ENCODE measurements at places on chromosomes 6 and 20.

DNA sequence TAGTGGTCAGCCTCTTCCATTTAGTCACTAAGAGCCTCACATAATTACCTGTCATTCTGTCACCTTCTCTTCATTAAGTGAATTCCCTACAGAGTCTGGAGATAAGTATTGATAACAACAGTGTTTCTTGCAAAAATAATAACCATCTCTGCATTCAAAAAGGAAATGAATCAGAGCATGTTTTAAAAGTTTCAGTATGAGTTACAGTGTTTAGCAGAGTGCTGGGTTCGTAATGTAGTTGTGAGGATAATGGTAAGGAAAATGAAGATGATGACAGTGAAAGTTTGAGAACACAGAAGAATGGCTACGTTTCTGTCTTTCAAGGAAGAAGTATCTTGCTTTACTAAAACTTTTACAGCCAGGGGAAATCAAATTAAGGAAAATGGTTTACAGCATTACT is 31.3 kb downstream of the GPRC6A start:
- no peak for DNase-seq

DNA sequence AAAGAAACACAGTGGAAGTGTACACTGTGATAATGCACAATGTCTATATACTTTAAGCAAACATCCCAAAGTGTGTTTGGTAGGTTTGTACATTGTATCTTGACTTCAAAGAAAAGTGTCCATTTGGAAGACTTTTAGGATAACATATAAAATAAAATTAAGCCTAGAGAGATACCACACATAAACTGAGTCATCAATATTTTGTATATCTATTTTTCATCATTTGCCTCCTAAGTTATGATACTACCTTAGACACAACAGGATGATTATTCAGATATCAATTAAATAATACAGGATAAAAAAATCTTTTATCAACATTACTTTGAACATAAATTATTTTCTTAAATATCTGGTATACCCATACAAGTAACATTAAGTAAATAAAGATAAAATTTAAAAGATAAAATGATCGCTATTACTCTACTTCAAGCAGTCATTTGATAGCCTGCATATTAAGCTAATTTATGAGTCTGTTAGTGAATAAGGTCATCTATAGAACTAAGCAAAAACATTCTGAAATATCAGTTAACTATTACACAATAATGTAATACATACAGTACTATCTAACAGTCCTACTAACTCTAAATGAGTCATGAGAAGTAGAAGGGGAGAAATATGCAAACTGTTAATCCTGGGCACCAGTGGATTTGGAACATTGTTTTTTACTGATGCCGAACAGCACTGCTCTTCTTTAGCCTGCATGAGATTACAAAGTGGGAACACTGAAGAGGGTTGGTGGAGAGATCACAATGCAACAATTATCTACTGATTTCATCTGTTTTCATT is 158.4 kb upstream of the SIM1 start:
- DNase-seq = no peak

GRCh38 chr20:4689220-4689619 is 32.5 kb upstream of the PRND start:
- DNase-seq = no peak

- no peak for DNase-seq
Observed at GRCh38 chr6:159102373-159103160, 57.8 kb upstream of the TAGAP start.

- peak; percentile 87 for DNase-seq
Observed at GRCh38 chr6:32984622-32985389, 16.4 kb downstream of the BRD2 start.

- DNase-seq = no peak
Observed at GRCh38 chr6:235763-236360, 56.4 kb upstream of the DUSP22 start.

- DNase-seq = no peak
Observed at GRCh38 chr6:15260099-15260821, 14.4 kb downstream of the JARID2 start.

GRCh38 chr20:38674092-38674764 is 50.1 kb upstream of the SLC32A1 start:
- peak; percentile 17 for DNase-seq

DNA sequence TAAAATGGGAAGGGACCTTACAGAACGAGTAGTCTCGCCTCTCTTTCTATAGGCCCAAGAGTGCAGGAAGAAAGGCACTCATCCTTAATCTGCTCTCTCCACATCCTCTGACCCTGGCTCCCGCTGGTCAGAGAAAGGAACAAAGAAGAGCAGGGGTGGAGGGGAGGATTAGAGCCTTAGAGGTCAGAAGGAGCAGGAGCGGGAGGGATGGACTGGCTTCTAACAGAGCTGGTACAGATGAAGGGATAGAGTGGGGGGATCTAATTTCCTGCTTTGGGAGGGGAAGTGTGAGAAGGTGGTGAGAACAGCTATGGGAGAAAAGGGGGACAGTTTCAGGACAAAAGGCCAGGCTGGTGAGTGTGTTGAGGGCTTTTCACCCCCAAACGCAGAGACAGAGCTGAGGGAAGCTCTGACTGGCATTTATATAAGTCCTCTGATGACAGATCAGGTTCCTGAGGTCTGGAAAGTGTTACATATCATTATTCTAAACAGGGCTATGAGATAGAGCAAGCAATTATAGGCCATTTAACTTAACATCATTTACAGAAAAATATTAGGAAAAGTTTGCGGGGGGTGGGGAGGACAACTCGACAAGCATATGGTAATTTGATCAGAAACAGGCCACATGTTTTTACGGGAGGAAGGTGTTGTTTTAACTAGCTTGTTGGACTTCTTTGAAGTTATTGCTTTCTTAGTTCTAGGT is 111.1 kb downstream of the FOXC1 start:
- no peak for DNase-seq

- no peak for DNase-seq
Observed at GRCh38 chr6:112247275-112247674, 7.1 kb downstream of the LAMA4 start.

DNA sequence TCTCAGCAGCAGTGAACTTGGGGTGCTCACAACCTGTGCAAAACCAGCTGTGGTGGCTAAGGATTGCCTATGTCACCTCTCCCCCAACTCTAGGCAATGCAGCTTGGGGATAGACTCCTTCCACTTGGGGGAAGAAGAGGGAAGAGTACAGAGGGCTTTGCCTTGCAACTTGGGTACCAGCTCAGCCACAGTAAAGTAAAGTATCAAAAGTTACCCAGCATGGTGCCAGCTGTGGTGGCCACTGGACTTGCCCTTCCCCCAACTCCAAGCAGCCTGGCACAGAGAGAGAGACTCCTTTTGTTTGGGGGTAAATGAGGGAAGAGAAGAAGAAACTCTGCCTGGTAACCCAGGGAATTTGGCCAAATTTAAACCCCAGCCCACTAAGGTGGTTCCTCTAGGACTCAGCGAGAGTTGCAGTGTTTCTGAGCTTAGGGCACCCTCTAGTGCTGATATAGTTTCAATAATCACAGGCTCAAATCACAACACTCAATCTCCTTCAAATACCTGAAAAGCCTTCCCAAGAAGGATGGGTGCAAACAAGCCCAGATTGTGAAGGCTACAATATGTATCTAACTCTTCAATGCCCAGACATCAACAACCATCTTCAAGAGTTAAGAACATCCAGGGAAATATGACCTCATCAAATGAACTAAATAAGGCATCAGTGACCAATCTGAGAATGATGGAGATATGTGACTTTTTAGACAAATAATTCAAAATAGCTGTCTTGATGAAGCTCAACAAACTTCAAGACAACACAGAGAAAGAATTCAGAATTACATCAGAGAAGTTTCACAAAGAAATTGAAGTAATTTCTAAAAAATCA is 7.6 kb upstream of the DEFB129 start:
- no peak for DNase-seq

GRCh38 chr20:21693322-21693721 is 12.1 kb upstream of the PAX1 start:
- no peak for DNase-seq

GRCh38 chr20:42788707-42789106 is 401.0 kb downstream of the PTPRT start:
- no peak for DNase-seq

GRCh38 chr20:10077886-10078285 is 43.1 kb downstream of the ANKEF1 start:
- DNase-seq = no peak

- no peak for DNase-seq
Observed at GRCh38 chr6:103870970-103871369, 988.7 kb downstream of the HACE1 start.

DNA sequence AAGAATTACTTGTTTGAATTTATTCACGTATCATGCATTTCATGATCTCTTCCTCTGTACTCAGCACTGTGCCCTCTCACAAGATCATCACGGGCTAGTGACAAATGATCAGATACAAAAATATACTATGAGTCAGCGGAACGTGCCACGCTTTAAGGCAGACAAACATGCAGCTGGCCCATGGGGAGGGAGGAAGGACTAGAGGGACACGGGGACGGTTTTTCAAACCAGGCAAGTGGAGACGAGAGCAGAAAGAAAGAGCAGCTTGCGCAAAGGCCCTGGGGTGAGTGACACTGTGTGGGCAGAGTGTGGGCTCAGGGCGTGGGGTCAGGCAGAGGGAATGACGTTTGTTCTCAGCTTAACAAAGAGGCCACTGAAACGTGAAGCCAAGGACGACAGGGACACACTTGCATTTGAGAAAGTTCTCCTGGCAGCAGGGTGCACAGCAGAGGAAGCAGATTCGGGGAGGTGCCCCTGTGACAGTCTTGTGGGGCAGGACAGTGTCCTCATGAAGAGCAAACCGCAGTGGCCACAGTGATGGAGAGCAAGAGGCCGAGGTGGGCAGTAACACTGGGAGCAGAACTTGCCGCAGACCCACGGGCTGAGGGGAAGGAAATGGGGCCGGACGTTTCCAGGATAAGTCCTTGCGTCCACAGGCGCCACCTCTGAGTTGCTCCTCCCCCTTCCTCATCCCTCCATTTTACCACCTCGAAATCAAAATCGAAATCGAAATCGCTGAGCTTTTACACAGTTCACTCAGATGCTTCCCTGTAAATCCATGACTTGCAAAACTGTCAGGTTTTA is 6.9 kb upstream of the RPS6KA2 start:
- DNase-seq = no peak

DNA sequence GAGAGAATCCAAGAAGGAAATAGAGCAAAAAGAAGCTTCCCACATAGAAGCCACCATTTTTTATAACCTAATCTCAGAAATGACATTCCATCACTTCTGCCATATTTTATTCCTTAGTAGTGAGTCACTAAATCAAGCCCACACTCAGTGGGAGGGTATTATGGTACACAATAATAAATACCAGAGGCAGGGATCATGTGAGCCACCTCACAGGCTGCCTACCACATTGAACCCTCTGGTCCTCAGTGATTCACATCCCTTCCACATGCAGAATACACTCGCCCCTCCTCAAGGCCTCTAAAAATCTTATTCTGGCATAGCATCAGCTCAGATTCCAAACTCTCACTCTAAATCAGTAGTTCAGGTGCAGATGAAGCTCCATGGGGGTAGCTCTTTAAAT is 49.4 kb downstream of the TMC2 start:
- no peak for DNase-seq

DNA sequence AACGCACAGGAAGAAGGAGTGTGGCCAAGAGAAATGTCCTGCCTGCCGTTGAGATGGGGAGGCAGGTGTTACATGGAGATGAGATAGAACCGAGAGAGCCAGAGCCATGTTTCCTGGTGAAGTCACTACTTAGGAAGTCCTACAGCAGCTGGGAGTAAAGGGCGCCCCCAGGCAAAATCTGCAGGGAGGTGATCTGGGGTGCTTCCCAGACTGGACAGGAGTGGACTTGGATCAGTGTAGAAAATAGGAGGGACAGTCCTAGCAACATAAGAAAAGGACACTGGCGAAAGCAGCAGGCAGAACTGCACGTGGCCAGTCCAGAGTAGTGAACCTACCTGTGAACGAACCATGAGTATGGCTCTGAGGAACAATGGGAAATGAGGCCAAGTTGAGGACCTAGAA is 85.3 kb downstream of the CD164 start:
- DNase-seq = no peak

DNA sequence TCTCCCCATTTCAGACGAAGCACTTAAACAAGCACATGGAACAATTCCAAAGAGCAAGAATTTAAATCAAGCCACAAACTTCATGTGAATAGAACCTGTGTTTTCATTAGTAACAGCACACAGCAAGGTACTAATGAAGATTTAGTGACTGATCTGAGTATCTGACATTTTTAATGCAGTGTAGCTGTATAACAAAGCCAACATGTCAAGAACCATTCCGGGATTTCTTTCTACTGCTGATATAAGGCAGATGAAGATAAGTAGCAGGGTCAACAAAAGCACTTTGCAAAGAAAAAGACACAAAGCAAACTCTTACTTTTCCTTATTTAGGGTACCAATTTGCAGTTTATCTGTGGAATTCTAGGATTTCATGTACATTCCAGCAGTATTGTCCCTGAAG is 11.3 kb downstream of the SLC17A5 start:
- DNase-seq = no peak

DNA sequence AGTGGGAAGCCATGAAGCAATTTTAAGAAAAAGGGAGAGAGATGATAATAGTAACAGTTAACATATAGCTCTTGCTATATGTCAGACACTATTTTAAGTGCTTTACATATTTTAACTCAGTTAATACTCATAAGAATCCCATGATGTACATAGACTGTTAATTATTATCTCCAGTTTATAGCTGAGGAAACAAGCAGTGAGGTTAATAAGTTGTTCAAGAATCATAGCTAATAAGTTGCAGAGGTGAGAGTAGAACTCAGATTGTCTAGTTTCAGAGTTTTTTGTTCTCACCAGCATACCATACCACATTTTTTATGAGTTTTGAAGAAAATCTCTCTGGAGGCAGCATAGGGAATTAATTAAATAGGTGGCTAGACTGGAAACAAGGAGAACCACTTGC is 144.6 kb upstream of the MMS22L start:
- DNase-seq = no peak

- DNase-seq = no peak
Observed at GRCh38 chr20:33401921-33402369, 626 bp upstream of the CDK5RAP1 start.

- no peak for DNase-seq
Observed at GRCh38 chr20:50271176-50271575, 80.5 kb downstream of the CEBPB start.

DNA sequence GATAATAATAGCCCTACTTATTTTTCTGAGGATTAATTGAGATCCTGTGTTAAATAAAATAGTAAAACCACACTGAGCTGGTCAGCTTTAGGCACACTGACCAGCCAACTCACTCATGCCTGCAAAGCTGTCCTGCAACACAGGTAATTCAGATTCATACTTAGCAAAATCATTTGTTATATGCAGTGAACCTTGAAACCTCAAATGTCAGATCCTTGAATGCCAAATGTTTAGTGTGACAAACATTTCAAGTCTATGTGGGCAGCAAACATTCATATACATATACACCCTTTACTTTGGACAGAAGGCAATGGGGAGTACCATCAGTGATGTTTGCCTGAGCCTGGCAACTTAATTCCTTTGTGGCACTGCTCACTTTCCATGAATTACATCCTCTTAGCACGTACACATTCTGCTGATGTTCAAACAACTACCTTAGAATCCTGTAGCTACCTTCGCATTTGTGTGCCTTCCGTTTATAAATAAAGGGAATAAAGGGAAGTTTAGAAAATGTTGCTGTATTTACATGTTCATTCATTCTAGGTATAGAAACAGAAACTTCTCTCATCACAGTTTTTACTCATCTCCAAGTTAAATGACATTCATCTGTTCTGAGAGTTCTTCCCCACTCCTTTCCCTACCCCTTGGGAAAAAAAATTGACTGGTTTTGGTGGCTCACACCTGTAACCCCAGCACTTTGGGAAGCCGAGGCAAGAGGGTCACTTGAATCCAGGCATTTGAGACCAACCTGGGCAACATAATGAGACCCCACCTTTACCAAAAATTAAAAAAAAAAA is 140.8 kb downstream of the ZFAND3 start:
- no peak for DNase-seq
